ENCODE measurements at places on chromosomes 2 and 18.
A peak's percentile ranks its signal among the peaks of the same experiment; 100 is the strongest.

DNA sequence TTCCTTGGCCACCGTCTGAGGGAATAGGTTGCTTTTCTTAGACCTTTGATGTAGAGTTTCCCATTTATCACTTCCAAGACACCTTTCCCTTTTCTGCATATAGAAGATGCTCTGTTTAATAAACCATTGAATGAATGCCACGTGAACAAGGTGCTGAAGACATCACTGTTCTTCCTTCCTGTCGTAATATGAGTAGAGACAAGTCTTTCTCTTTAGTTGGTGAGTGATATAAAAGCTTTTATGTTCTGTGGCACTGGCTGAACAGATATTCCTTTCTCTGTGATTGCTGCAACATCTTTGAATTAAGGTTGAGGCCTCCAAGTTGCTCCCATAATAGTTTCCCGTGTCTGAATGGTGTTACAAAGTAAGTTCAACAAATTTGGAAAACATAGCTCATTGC is 38.7 kb downstream of the TTC39C start:
- ATAC-seq = no peak

DNA sequence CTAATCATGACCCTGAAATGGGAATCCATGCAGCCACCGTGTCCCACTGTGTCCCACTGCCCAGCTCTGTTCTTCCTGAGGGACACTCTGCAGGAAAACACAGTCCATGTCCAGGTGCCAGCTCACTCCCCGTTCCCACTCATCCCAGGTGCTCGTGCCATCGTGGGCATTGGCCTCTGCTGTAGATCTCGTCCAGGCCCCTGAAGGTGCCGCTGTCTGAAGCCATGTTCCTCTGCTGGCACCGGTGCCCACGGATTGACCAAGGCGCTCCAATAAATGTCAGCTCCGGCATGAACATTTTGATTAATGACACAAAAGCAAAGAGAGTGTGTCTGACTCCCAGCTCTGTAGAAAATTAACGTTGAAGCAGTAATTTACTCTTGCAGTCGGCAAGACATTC is 280.1 kb upstream of the SALL3 start:
- ATAC-seq = no peak

GRCh38 chr2:231034291-231034882 is 2.9 kb upstream of the C2orf72 start:
- ATAC-seq = no peak

- no peak for ATAC-seq
These were observed 34.9 kb downstream of the BCL2L11 start for GRCh38 chr2:111155610-111156009.

- peak; percentile 61 for ATAC-seq
These were observed 104.8 kb upstream of the FN1 start for GRCh38 chr2:215540658-215541057.

DNA sequence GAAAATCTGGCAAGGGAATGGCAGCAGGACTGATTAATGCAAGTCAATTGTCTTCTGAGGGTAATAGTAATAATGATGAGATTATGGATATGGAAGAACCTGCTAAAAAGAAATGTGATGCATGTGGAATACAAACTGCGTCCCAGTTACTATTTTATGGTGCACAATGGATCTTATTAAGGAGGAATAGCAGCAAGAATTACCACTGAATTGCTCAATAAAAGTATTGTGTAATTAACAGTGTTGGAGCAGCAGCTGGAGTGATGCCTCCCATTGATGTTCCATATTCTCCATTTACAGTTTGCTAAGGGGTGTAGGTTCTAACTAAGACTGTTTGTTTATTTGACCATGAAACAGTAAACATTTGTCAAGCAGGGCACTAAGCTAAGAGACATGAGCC is 167.9 kb downstream of the HRH4 start:
- ATAC-seq = no peak

DNA sequence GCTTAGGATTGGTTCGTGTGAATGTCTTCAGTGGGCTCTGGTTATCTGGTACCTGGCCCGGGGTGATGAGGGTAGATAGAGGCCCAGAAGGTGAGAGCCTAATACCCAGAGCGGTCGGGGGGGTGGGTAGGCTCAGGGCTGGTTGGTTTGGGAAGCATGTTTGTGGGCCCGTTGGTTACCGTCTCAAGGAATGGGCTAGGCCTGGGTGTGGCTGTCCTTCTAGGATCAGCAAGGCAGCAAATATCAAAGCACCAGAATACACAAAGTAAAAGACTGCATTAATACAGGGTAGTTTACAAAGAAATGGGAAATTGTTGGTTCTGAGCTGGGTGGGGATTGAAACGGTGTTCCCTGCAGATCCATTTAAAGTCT is 6.0 kb upstream of the IL1R2 start:
- ATAC-seq = no peak

DNA sequence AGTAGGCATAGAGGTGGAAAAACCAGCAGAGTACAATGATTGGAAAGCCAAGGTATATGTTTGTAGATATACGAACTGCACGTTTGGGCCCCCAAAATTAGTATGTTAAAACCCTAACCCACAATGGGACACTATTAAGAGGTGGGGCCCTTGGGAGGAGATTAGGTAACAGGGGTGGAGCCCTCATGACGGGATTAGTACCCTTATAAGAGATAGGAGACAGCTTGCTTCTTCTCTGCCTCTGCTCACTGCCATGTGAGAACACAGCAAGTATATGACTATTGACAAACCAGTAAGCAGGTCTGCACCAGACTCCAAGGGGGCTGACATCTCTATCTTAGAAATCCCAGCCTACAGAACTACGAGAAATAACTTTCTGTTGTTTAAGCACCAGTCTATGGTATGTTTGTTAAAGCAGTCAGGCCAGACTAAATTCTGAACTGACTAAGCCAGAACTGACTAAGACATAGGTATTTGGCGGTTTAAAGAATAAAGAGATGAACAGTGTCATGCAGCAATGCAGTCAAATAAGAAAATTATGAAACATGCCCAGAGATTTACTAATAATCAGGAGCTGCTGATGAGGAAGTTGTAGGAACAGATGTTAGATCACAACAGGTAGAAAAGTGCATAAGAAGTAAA is 182.9 kb downstream of the DYM start:
- ATAC-seq = no peak

DNA sequence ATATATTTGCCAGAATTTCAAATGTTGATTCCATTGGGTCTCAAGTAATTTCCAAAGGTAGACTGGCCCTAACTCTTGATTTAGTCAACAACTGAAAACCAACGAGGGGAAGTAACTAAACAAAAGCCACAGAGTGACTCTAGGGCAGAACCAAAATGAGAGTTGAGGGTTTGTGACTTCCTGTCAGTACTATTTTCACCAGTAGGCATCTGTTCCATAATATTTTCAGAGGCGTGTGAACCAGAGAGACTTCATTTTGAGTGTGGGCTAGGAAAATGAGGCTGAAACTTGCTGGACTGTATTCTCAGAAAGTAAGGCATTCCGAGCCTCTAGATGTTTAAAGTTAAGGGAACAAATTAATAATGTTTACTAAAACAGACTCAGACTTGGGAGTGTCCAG is 70.6 kb downstream of the GDF7 start:
- ATAC-seq = no peak

- ATAC-seq = no peak
These were observed 57.3 kb downstream of the TNS1 start for GRCh38 chr2:217945530-217945929.

- no peak for ATAC-seq
These were observed 257.6 kb downstream of the MREG start for GRCh38 chr2:215755641-215756345.

DNA sequence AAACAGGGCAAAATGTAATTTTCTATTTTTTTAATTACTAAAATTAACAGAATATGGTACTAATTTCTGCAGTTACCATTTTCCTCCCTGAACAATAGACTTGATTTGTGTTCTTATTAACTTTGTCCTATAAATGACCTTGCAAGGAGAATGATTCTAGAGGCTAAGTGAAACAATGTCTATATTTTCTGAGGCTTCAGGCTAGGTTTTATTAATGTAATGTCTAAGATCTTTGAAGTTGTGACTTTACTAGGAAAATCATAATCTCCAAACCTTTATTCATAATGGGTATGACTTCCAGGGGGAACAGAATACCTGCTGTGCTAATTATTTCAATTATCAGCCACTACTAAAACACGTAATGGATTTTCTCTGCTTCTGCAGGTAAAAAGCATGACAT is 94.4 kb downstream of the TAF4B start:
- no peak for ATAC-seq

- no peak for ATAC-seq
These were observed 29.2 kb downstream of the MYO1B start for GRCh38 chr2:191274413-191274815.

DNA sequence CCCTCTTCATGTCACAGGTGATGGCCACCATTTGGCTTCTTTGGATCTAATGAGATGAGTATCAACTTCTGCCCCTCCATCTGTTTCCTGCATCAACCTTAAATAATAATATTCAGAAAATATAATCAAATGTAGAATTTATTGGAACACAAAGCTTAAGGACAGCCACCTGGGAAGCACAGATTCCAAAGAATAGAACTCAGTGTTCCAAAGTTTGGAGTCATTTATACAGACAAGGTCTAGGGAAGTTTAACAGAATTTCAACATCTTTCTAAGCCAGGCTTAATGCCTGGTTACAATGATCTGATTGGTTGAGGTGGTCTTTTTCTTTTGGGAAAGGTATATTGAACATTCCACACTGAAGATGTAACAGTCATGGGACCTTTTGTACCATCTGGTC is 218.0 kb upstream of the PIEZO2 start:
- no peak for ATAC-seq

- ATAC-seq = no peak
These were observed 91.3 kb downstream of the SPRED2 start for GRCh38 chr2:65340898-65341681.

- no peak for ATAC-seq
These were observed 8.9 kb downstream of the COL6A3 start for GRCh38 chr2:237405006-237405559.

DNA sequence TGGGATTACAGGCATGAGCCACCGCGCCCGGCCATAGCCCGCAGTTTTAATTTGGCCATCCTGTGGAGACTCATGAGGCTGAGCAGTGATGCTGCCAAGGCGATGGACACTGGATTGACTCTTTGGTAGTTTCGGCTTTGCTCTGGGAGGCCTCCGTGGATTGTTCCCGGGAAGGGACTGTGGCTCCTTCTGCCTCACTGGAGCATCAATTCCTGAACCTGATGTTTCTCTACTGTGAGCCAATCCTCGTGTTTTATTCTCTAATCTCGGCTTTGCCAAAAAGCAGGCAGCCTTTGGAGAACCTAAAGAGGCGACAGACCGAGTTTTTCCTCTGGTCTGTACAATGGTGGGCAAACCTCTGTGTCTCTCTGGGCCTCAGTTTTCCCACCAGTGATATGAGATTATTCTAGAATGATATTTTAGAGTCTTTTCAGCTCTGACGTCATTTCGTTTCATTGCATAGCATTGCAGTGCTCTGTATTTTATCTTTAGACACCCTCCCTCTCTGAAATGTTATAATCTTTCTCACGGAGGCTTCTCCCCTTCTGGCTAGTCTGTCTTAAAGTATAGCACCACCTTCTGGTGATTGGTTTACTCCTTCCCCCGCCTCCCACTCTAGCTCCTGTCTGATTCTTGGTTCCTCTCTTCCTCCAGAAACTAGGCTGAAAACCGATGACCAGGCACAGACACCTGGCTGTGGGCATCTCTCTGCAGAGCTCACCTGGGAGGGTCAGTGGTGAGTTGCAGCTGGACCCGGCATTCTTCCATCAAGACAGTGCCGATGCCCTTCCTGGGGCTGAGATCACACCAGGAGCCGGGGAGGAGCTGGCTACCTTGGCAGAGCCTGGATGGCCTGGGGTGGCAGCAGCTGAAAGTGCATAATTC is 341.3 kb downstream of the MYCN start:
- ATAC-seq = no peak

DNA sequence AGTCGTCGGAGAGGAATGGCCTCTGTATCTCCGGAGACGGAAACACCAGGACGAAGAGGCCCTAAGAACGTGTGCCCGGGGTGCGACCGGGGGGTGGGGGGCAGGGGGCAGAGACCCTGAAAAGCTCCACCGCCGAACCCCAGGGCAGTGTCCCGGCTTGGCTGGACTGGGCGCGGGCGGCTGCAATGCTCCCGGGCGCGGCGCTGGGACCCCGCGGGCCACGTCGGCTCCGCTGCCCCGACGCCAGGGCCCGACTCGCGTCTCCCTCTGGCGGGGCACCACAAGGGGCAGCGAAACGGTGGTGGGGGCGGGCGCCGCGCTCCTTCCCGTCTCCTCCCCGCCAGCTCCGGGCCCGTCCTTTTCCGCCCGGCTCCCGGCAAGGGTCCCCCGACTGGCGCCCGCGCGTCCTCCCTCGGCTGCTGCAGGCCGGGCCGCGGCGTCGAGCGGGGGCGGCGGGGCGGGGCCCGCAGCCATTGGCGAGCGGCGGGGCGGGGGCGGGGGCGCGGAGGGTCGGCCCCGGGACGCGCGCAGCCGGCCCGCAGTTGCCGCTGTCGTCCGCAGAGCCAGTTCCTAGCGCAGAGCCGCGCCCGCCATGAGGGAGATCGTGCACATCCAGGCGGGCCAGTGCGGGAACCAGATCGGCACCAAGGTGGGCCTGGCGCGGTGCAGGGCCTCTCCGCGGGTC is at the start of gene TUBB6:
Gene TUBB6 (plus strand): TSS at position 541 of the 685 bp plus-strand sequence. CDS start 52 bp downstream, at position 593.
- ATAC-seq = peak; percentile 82

GRCh38 chr2:85114586-85115330 is 18.4 kb upstream of the TCF7L1 start:
- no peak for ATAC-seq

DNA sequence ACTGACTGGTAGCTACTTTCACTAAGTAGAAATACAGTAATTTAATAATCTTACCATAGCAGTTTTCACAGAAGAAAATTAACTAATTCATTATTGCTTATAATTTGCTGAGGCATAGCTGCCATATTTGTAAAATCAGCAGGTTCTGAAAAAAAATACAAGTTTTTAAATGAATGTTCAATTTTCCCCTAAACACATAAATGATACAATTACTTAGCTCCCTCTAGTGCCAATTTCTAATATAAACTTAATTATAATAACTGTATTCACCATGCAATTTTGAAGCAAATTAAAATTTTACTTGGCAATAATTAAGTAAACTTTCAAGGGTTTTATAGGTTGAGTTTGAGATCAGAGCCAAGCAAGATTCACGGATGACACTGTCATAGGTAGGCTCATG is 1321.6 kb upstream of the ACVR2A start:
- ATAC-seq = no peak

DNA sequence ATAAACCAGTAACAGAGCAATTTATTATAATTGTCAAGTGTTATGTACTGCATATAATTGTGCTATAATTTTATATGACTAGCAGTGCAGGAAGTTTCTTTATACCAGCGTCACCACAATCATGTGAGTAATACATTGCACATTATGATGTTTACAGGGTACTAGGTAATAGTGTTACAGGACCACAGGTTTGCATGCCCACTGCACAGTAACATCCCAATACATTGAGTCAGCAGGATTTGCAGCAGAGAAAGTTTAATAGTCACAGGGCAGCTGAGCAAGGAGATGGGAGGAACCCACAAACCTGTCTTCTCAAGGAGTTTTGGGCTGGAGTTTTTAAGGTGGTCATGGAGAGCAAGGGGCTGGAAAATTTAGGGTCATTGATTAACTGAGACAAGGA is 1042.9 kb upstream of the ACVR2A start:
- ATAC-seq = no peak

- ATAC-seq = no peak
These were observed 16.3 kb downstream of the IGFBP5 start for GRCh38 chr2:216678813-216679657.

- no peak for ATAC-seq
These were observed 1.0 kb downstream of the CXCR4 start for GRCh38 chr2:136116813-136117390.

- ATAC-seq = no peak
These were observed 317.2 kb upstream of the ID2 start for GRCh38 chr2:8364668-8365067.
